ENCODE measurements at places on chromosomes 13 and 19.

DNA sequence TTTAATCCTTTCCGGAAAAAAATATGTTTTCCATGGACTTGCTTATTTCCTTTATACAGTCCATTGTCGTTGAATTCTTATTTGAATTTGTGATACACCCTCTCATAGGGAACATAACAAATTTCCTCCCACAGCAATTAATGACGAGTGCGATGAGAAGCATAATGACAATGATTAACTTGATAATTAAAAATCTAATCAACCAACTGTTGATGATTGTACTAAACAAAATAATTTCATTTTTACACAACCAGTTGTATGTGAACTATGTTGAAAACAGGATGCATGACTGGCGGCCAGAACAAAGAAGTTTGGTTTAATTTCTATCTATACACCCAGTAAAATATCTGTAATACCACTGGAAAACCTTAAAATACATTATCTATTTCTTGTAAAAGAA lies 26.1 kb upstream of the CEACAM21 start:
- DNase-seq, result no peak

- DNase-seq, result no peak
Observed at GRCh38 chr19:11418094-11418548, 993 bp downstream of the RGL3 start.

DNA sequence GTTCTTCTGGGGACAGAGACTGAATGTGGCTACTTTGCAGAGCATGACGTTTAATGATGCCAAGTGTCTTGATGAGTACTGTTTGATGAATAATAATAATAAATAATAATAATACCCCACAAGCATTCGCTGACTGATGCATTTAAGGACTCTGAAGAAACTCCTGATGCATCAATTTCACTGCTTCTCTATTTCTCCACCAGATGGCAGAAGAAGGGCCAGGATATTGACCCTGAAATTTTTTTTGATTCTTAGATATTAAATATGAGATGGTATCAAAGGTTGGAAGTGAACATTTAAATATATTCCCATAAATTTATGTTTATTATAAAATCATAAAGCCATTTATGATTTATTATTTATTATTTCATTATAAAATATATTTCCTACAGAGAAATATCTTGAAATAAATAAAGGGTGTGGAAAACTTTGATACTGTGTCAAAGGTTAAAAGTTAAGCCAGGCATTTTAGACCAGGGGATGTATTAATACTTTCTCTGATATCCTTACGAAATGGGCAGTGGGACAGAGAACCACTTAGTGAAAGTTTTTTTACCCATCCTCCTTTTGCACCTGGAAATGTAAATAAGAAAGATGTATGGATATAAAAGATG lies 170.9 kb downstream of the LACC1 start:
- DNase-seq, result no peak

- no peak for DNase-seq
Observed at GRCh38 chr19:18601875-18602274, 4.7 kb downstream of the CRLF1 start.

DNA sequence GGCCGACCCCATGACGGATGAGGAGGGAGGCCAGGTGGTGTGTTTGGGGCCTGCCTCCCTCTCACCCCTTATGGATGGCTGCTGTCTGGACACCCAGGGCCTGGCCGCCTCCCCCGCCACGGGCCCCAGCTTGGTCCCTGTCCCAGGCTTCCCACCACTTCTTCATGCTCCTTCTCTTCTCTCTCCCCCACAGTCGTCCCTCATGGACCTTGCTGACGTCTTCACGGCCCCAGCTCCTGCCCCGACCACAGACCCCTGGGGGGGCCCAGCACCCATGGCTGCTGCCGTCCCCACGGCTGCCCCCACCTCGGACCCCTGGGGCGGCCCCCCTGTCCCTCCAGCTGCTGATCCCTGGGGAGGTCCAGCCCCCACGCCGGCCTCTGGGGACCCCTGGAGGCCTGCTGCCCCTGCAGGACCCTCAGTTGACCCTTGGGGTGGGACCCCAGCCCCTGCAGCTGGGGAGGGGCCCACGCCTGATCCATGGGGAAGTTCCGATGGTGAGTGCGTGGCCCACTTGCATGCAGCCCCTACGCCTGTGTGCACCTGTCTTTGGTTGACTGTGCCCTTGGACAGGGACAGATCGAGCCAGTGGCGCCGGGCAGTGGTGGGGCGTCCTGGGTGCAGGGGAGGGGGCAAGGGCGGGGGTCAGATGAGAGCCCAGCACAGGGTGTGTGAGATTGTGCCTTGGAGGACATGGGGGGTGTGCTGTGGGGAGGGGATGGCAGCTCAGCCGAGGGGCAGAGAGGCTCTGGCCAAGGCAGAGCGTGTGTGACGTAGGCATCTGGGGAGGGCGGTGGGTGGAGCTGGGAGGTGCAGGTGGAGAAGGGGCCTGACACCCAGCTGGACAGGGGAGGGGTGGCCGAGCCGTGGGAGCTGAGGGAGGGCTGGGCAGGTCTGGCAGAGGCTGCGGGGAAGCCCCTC lies 16.8 kb downstream of the EPN1 start:
- no peak for DNase-seq

DNA sequence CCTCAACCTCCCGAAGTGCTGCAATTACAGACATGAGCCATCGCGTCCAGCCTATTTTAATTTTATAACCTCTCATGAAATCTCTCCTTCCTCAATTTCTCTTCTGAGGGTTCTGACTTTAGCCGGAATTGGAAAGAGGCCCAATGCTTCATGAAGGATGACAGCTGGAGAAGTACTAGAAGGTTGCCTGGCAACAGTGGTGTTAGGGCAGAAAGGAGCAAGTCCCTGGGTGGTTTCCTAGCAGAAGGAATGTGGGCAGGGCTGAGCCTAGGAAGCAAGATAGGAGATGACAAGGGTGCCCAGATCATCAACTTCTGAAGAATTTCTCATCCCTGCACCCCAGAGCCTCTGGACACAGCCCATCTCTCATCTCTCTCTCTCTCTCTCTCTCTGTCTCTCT lies 25.8 kb downstream of the CACNG6 start:
- DNase-seq, result no peak

DNA sequence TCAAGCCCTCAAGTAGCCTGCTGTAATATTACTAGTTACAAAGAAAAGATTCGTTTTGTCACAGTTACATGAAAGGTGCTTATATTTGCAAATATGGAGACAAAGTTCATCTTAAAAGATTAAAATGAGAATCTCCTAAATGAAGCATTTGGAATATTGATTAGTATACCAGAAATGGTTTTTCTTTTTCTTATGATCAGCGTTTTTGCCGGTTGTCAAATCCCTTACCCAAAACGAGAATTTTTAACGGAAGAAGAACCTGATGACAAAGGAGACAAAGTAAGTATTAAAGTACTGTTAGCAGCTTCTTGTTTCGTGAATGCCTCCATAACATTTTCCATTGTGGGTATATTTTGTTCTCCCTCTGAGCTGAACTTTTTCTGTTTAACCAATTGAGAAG lies 147.1 kb downstream of the CDK8 start:
- no peak for DNase-seq

- DNase-seq, result no peak
Observed at GRCh38 chr19:51258165-51259160, 7.6 kb downstream of the SIGLECL1 start.

DNA sequence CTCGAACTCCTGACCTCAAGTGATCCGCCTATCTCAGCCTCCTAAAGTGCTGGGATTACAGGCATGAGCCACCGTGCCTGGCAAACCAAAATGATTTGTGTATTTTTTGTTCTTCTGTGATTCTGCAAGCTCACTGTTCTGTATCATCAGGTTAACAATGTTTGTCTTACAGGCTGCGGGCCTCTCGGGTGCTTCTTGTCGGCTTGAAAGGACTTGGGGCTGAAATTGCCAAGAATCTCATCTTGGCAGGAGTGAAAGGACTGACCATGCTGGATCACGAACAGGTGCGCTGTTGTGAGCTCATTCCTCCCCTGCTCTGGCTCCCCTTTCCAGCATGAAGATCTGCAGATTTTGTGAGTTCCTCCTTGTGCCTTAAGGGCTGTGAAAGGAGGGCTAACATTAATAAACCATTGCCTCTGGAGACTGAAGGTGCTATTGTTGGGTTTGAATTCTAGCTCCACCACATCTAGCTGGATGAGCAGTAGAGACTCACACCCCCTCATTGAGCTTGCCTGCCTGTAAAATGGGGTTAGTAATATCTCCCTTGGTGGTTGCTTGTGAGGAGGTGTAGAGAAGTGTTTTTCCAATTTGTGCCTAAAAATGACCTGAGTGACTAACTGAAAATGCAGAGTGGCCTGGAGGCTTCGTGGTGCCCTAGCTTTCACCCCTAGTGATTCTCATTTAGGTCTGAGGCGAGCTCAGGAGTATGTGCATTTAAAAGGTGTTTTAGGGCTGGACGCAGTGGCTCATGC lies 12.9 kb downstream of the SAE1 start:
- DNase-seq, result no peak

GRCh38 chr19:52660981-52661380 lies 22.8 kb upstream of the ZNF83 start:
- DNase-seq, result no peak

- no peak for DNase-seq
Observed at GRCh38 chr13:44212633-44213396, 160.8 kb upstream of the SERP2 start.

DNA sequence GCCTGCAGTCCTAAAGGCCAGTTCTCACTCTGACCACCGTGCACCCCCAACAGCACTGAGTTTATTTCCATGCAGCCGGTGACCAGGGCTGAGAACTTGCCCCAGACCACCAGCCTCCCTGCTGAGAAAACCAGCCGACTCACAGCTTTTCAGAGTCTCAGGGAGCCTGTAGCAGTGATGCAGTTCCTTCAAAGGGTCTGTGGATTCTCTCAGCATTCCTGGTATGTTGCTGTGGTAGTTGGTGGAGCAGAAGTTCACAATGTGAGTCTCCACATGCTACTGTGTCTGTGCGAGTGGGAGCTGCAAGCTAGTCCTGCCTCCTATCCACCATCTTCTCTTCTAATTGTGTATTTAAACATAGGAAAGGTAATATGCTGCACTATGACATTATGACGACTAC lies 254.9 kb upstream of the KLF12 start:
- DNase-seq, result no peak

GRCh38 chr19:42501733-42502132 lies 26.5 kb downstream of the CEACAM1 start:
- DNase-seq, result no peak

GRCh38 chr13:43770871-43771270 lies 15.9 kb downstream of the ENOX1 start:
- no peak for DNase-seq

- DNase-seq, result no peak
Observed at GRCh38 chr19:55355213-55355821, 798 bp upstream of the COX6B2 start.

DNA sequence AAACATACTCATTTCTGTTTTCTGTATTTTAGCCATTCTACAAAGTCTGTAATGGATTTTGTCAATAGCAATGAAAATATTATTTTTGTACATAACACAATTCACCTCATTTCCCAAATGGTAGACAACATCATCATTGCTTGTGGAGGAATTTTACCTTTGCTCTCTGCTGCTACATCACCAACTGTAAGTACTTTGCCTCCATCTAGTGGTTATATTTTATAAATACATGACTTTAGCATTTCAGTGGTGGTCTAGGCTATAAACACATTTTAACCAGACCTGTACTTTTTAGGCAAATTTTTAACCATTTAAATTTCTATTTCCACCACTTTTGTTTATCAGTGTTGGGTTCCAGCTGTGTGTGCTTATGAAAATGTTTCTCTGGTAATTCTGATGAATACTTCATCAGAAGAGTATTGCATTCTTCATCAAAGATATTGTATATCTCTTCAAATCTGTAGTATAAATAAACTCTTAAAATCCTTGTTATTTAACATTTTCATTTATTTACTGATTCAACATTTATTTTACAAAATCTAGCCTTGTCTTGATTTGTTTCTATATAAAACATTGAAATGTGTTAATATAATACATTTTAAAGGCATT lies 222.4 kb downstream of the NBEA start:
- DNase-seq, result no peak

GRCh38 chr13:58478858-58479257 lies 847.3 kb downstream of the PCDH17 start:
- DNase-seq, result no peak
